ENCODE measurements at places on chromosomes 2 and 18. TPM values are rescaled to one million over a fixed set of nuclear protein-coding genes. Genes with fewer than 3 reads are reported as not detected.

The TRIM43 gene
- not detected for total RNA-seq

The DLGAP1 gene
- 0.36 TPM for total RNA-seq

The ABCB6 gene
- 2.6 TPM for total RNA-seq

The SP140L gene
- total RNA-seq, result 55.3 TPM

The IL1A gene
- not detected for total RNA-seq

The CCBE1 gene
- not detected for total RNA-seq

GRCh38 chr2:7026742-7027141, 109.5 kb downstream of the RNF144A start:
- no peak for DNase-seq

DNA sequence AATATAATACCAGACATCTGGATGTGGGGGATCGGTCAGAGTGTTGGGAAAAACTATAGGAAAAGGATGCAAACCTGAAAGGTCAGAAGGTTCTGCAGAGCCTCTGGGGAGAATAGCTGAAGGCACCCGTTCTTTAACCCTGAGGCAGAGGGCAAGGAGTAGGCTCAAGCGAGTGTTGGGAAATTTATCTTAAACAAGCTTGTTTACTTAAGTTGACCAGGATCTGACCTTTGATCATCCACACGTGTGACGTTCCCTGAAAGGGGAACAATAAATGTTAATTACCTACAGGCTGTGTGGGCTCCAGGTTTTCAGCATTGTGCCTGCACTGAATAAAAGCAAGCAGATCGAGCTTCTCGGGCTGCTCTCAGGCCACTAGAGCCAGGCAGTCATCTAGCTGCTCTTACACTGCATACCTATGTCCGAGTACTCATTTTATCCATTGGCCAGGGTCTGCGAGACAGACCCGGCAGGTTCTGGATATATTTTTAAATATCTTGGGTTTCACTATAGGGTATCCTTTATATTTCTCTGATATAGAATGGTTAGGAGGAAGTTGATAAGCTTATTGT, 400.6 kb upstream of the CHST9 start:
- DNase-seq, result no peak

- DNase-seq, result no peak
Observed at GRCh38 chr2:161017780-161018470, 142.3 kb upstream of the TANK start.

GRCh38 chr2:50575232-50575631, 456.7 kb downstream of the NRXN1 start:
- DNase-seq, result no peak

DNA sequence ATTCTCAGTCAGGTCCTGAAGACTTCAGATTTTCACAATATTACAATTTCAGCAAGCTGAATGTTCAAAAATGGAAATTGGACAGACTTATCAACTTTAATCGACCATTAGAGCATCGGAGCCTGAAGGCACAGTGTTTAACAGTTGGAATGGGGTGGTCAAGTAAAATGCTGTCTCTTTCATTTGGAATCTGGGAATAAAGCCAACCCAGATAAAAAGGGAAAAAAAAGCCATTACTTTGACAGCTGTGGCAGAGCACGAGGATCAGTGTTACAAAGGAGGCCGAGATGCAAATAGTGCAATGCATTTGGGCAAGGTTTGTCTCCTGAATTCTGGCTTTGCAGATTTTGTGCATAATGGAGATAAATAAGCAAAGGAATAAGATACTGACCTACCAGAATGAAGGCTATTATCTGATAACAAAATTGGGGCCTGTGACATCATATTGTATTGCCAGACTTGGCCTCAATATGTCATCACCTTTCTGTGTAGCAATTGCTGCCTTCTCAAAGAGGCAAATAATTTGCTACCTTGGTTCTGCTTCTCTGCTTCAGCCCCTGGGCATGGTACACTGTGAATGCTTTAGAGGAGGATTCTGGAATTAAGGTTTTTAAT, 277.5 kb upstream of the KLHL29 start:
- no peak for DNase-seq

- no peak for DNase-seq
Observed at GRCh38 chr2:75053484-75054112, 95.2 kb downstream of the POLE4 start.

GRCh38 chr2:222835143-222835822, 25.6 kb upstream of the ACSL3 start:
- no peak for DNase-seq

DNA sequence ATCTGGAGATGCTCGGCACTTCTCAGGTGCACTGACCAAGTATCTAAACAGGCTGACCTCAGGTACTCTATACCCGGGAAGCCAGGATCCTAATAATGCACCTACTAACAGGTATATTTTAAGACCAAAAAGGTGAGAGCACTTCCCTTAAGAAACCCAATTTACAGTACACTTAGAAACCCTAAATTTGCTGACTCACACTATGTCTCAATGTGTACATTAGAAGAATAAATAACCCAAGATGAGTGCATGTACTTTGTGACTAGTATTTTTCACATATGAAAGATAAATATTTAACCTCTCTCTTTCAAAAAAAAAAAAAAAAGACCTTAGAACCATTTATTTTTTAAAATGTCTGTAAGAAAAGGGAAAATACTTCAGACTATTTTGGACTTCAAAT, 118.8 kb downstream of the ZNF516 start:
- no peak for DNase-seq

GRCh38 chr2:55052129-55053061, 2.1 kb upstream of the RTN4 start:
- no peak for DNase-seq

DNA sequence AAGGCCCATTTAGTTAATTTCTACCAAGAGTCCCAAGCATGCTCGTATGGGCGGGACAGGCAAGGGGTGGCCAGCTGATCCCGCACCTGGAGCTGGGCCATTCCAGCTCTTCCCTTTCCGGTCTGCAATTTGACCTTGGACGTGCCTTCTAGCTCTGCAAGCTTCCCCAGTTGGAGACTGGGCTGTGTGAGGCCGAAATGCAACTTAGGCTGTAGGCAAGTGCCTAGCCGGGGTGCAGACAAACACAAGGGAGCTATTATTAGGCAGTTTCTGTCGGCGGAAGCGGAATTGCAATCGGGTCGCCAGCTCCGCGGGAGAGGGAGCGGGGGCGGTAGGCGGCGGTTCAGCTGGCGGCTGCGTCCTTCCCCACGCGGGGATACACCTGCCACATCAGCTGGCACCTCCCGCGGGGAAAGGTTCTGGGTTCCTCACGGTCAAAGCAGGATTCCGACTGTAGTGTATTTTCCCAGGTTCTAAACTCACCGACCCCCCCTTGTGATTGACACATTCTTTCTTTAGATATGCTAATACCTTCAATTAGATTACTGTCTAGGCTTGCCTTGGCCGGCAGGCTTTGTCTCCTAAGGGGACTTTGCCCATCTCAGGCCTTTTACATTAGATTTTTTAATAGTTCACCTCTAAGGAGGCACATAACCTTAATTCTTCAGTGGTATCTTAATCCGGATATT, 17.1 kb upstream of the ZNF532 start:
- no peak for DNase-seq

- no peak for DNase-seq
Observed at GRCh38 chr2:238100821-238101771, 956 bp downstream of the ESPNL start.

- DNase-seq, result no peak
Observed at GRCh38 chr2:37156071-37156856, 516 bp downstream of the EIF2AK2 start.

DNA sequence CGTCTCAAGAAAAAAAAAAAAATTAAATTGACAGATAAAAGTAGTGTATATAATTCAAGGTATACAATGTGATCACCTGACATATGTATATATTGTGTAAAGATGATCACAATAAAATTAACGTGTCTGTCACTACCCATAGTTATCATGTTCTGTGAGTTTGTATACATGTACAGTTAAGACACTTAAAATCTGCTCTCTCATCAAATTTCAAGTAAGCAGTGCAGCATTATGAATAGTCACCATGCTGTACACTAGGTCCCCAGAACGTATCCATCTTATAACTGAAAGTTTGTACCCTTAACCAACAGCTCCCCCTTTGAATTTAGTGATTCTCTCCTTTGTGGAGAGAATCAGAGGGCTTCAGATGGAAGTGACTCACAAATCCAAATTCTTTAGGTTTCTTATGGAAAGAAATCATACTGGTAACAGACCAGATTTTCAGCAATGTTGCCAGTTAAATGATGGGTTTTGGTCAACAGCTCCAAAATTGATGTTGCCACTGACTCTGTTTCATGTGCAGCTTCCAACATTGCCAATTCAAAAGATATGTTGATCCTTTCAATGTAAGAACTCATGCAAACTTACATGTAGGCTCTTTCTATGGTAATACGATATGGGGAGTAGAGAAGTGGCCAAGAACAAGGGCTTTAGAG, 281.5 kb downstream of the AFF3 start:
- DNase-seq, result no peak

DNA sequence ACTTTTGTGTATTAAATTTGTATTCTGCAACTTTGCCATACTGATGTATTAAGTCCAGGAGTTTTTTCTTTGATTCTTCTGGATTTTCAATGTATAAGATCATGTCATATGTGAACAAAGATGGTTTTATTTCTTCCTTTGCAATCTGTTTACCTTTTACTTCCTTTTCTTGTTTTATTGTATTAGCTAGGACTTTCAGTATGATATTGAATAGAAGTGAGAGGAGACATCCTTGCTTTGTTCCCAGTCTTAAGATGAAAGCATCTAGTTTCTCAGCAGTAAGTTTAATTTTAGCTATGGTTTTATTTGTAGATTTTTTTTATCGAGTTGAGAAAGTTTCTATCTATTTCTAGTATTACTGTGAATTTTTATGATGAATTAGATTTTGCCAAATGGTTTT, 25.5 kb downstream of the VRK2 start:
- DNase-seq, result no peak

GRCh38 chr2:96260387-96261260, 5.2 kb downstream of the TMEM127 start:
- peak; percentile 16 for DNase-seq

Data from CD4-positive, alpha-beta T cell (primary cell).